ENCODE measurements at places on chromosomes 5 and 9.

- no peak for DNase-seq
Observed at GRCh38 chr9:111610845-111611244, 11.4 kb upstream of the PTGR1 start.

GRCh38 chr5:179406031-179406961 is 61.0 kb upstream of the ADAMTS2 start:
- no peak for DNase-seq

GRCh38 chr9:116099821-116100220 is 53.8 kb upstream of the PAPPA start:
- DNase-seq = no peak

DNA sequence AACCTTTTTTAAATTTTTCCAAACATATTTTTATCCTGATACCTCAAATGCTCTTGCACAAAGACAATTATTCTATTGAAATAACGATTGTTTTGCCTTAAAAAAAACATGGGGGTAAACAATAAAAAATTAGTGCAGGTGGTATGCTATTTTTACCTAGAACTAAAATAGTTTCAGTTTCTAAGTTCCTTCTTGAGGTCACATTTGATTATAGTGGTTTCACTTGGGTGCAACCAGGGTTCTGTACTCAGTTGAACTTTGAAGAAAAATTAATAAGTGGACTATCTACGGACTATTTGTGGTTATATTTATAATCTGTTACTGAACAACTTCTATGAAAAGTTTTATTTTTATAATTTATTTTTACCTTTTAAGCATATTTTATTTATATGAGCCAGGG is 387.1 kb upstream of the IZUMO3 start:
- no peak for DNase-seq

DNA sequence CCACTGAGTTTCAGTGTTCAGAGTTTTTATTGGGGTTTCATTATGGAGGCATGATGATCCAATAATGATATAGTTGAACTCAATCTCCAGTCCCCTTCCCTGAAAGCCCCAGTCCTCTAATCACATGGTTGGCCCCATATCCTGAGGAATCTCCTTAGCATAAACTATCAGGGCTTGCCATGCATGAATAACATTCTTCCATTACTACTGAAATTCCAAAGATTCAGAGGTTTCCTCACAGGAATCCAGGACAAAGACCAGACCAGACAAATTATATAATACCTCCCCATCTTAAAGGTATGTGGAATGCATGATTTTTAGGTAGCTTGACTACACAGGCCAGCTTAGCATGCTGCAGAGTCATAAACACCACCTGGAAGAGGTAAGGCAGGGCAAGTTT is 15.5 kb upstream of the LRRTM2 start:
- DNase-seq = no peak

DNA sequence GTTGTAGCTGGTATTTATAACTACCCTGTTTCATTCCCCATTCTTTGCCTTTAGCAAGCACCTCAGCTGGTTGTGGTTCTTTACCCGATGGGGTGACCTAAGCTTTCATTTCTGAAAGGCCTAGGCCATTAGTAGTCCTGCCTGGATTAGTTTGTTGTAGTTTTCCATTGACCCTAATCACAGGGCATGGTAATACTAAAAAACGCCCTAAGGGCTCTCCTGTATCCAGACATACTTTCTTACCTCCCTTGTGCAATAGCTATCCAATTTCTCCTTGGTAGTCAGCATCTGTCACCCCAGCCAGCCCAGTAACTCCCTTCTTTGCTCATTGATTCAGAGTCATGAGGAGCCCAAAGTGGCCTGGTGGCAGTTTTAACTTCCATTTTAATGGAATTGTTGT is 24.0 kb downstream of the TMOD1 start:
- DNase-seq = no peak

- DNase-seq = no peak
Observed at GRCh38 chr9:128728298-128728697, 4.4 kb upstream of the ZDHHC12 start.

GRCh38 chr5:118894709-118895108 is 93.6 kb downstream of the DTWD2 start:
- DNase-seq = no peak

GRCh38 chr5:51811883-51812471 is 428.7 kb downstream of the ISL1 start:
- no peak for DNase-seq

GRCh38 chr9:123216251-123216797 is 52.1 kb downstream of the STRBP start:
- no peak for DNase-seq

DNA sequence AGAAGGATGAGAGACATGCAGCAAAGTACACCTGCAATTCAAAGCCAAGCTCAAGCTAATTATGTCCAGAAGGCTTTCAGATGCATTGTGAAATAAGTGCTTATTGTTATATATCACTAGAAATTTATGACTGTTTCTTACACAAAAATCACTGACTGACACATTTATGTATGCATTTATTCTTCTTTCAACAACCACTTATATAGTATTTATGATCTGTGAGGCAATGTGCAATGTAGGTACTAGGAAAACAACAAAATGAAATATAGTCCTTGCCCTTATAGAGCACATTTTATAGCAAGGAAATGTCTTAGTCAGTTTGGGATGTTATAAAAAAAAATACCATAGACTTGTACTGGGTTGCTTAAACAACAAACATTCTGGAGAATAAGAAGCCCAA is 167.6 kb downstream of the YIPF5 start:
- no peak for DNase-seq

DNA sequence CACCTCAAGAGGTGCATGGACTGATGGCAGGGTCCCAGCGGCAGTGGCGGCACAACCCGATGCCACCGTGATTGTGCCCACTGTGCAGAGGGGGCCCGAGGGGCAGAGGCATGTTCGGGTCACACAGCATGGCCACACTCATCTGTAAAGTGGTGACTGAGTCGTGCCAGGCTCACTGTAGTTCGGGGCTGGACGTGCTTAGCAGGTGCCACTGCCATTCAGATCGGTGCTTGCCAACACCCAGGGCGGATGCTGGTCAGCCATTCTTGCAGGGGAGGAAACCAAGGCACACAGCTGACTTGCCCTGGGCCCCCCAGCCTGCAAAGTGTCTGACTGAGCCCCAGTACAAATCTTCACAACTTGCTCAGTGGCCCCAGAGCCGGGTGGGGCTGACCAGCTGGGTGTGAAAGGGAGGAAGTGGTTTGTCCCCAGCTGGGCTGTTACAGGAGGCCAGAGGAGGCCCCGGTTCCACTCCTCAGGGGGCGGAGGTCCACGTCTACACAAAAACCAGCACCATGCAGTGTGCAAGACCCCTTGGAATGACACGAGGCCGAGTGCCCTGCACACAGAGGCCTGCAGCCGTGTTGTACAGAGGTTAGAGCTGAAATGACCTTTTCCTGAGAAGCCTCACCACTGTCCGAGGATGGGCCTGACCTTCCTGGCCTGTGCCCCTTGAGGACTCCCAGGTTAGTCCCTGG is 17.9 kb downstream of the FGD3 start:
- no peak for DNase-seq

DNA sequence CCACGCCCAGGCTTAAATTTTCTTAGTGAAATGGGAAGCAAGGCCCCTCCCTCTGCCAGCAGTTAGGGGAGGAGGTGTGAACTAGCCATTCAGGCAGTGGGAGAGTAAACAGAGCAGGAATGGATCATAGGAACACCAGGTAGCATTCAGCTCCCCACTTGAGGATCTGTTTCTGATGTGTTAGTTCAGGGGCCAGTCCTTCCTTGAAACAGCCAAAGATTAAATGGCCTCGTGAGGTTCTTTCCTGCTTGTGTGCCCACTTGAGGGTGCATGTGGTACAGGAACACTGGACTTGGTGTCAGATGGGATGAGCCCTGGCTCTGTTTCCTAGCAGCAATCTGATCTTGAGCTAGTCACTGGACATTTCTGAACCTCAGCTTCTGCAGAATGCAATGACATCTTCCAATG is 21.2 kb downstream of the FAXDC2 start:
- no peak for DNase-seq

DNA sequence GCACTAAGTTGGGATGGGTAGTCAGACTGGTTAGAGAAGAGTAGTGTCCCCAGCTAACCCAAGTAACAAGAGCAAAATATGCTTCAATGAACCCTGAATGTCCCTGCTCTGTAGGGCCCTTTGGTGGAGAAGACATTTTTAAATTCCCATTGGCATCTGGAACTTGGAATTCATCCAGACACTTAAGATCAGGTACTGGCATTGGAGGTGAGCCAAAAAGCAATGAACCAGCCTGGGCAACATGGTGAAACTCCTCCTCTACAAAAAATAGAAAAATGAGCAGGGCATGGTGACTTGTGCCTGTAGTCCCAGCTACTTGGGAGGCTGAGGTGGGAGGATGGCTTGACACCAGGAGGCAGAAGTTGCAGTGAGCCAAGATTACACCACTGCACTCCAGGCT is 58.9 kb upstream of the ZNF618 start:
- DNase-seq = no peak

- DNase-seq = no peak
Observed at GRCh38 chr5:143402553-143403333, 743 bp downstream of the NR3C1 start.

DNA sequence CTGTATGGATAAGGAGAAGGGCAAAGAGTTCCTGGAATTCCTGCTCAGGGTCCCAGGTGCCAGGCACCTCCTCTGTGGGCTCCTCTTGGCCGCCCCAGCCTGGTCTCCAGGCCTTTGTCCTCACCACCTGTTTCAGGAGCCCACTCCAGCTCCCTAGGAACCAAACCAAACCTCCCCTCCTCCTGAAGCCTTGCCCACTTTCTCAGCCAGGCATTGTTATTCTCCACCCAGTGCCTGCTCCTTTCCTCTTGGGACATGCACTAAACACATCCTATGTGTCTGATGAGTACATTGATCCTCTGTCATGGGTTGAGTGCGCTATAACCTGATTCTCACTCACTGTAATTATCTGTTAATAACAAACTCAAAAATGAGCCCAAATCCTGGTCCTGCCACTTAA is 189.8 kb downstream of the SPOCK1 start:
- DNase-seq = no peak

- DNase-seq = no peak
Observed at GRCh38 chr5:138186002-138186447, 7.1 kb downstream of the KIF20A start.

DNA sequence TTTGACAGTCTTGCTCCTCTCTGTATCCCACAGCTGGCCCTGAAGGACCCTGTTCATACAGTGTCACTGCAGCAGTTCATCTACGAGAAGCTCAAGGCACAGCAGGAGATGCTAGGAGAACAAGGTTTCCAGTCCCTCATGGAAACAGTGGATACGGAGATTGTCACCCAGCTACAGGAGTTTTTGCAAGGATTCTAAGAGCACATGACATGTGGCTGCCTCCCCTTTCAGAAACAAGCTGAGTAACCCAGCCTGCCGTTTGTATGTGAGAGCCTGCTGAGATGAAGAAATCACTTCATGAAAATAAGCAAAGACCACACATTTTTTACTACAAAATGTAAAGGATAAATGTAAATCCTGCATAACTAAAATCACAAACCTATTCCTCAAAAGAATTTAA is 48.5 kb downstream of the LRRC70 start:
- DNase-seq = no peak

DNA sequence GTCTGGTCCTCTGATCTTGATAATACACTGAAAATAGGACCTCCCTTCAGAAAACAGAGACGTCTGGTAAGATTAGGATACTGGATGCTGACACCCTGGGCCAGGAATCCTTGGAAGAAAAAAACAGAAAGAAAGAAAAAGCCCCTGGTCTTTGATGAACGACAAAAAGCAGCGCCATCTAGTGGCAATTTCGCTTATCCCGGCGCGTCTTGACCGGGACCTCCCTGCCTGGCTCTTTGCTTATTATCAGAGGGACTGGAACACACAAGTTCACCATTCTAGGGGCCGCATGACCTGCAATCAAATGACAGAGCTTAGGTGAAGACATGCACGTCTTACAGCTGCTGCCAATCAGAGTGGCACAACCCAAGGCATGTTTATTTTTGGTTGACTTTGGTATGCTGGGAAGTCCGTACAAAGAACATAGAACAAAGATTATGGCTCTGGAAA is 114.9 kb upstream of the NFIB start:
- no peak for DNase-seq

DNA sequence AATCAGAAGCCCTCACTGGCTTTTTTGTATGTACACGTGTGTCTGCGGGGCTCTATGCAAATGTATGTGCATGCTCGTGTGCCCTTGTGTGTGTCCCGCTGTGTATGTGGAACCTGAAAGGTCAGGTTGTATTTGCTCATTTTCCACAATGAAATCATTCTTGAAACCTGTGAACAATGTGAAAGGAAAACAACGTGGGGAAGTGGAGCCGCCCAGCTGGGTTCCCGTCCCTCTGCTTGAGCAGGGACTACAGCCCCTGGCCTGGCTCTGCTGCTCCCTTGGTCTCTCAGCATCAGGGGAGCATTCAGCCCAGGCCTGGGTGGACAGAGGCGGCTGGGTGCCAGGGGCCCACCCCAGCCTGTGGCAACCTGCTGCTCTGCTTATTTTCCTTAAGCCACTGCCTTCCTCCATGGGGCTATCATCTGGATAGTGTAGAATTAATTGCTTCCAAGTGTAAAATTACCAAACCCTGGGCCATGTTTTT is 3.0 kb downstream of the ECSCR start:
- DNase-seq = no peak

DNA sequence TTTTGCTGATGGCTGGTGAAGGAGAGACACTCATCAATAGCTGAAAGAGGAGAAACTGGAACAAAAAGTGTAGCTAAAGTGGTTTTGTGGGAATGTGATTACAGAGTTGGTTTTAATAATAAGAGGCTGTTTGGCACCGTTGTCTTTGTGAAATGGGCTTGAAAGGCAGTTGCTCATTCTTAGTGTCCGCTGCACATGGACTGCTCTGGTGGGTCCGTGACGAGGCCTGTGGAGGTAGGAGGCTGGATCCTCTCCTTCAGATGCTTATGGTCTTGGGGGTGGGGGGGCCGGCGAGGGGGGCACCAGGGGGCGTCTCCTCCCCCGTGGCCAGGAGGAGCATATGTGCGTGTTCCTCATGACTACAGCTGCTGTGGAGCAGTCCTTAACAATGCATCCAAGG is 29.8 kb downstream of the FUBP3 start:
- DNase-seq = no peak

DNA sequence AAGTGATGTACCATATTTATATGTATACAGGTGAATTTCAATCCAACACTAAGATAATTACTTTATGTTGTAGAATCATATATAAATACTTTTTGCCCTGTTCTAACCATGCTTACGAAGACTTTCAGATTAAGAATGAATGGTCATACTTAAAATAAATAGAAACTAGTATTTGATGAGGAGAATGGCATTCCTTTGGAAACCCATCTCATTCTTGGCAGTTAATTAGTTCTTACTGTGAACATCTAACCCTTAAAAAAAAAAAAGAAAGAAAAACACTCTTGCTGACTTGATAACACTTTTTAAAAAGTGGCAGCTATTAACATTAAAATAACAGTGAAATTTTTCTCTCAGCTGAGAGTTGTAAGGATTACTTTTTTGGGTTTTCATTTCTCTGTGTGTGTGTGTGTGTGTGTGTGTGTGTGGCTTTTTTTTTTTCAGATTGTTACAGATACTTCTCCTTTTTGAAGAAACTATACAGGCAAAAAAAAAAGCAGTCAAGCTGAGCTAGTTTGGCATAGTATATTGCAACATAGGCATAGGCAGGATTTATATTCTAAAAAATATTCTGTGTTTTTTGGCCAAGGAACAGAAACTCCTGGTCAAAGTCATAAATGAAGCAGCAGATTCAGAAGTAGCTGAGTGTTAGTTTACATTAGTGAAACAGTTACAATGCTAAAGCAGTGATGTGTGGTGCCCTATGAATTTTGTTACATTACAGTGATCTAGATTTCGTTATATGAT is 163.5 kb downstream of the CD180 start:
- DNase-seq = no peak

GRCh38 chr9:135060461-135061116 is 26.9 kb upstream of the OLFM1 start:
- no peak for DNase-seq

GRCh38 chr9:4258320-4259090 is 41.4 kb downstream of the GLIS3 start:
- no peak for DNase-seq

All from brain pericyte (primary cell).